ENCODE measurements at places on chromosomes 2 and 18.

- no peak for DNase-seq
Measured at GRCh38 chr2:199932312-199932855, 21.3 kb downstream of the C2orf69 start.

- no peak for DNase-seq
Measured at GRCh38 chr2:218368150-218368528, 11.5 kb downstream of the CATIP start.

DNA sequence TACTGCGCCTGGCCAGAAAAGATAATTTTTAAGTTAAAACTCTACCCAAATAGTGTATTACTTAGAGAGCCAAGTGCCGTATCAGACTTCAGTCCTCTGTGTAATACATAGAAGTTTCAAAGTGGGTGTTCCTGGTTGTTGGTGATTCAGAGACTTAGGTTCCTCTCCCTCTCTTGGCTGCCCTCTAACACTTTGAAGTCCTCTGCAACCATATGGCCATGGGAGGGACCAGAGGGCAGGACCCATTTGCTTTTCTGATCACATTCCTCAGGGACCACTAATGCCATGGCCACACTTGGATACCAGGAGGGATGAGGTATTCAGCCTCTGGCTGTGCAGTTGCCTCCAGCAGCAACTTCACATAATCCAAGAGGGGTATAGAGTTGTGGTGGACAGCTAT lies 131.5 kb downstream of the CAPN13 start:
- no peak for DNase-seq

DNA sequence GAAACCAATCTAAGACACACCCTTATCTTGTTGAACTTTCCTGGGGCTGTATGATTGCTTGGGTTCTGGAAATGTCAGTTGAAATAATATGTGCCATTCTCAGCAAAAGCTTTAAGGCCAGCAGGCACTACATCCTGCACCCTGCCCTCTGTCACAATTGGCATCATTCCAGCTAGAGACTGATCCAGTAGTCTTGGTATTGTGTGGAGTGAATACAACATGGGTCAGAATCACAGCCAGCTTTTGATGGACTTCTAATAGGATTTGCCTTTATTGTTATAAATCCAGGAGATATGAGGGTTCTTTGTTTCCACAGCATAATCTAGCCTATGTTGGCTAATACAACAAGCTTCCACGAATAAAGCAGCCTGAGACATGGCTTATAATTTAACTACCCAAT lies 617.0 kb upstream of the CDH2 start:
- no peak for DNase-seq

GRCh38 chr2:120376101-120376500 lies 30.2 kb downstream of the INHBB start:
- DNase-seq, result no peak

Data from T-helper 2 cell (primary cell).